ENCODE measurements at places on chromosomes 7 and 10. TPM values are rescaled to one million over a fixed set of nuclear protein-coding genes. Genes with fewer than 3 reads are reported as not detected.

- DNase-seq: no peak
Measured at GRCh38 chr10:122170802-122171201, 100.3 kb upstream of the BTBD16 start.

DNA sequence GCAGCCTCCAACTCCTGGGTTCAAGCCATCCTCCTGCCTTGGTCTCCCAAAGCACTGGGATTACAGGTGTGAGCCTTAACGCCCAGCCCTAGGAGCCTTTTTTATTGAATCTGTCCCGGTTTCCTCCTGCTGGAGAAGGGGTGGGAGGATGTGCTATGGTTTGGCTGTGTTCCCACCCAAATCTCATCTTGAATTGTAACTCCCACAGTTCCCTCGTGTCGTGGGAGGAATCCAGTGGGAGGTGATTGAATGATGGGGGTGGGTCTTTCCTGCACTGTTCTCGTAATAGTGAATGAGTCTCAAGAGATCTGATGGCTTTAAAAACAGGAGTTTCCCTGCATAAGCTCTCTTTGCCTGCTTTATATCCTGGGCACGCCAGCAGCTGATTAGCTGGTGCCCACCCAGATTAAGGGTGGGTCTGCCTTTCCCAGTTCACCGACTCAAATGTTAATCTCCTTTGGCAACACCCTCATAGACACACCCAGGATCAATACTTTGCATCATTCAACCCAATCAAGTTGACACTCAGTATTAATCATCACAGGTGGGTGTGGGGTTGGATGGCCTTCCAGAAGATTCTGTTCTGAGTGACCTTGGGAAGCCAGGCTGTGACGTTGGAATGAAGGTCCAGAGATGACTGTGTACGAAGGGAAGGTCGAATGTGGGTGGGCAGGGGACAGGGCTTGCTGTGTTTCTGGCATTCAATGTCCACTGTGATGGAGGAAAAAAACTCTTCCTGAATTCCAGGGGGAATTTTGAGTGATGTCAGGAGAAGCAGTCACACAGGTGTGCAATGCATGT lies 33.8 kb upstream of the CUX1 start:
- DNase-seq: no peak

SVIL gene
- total RNA-seq: 5.9 TPM

GRCh38 chr7:42235741-42236161 lies 1.3 kb downstream of the GLI3 start:
- no peak for DNase-seq

DNA sequence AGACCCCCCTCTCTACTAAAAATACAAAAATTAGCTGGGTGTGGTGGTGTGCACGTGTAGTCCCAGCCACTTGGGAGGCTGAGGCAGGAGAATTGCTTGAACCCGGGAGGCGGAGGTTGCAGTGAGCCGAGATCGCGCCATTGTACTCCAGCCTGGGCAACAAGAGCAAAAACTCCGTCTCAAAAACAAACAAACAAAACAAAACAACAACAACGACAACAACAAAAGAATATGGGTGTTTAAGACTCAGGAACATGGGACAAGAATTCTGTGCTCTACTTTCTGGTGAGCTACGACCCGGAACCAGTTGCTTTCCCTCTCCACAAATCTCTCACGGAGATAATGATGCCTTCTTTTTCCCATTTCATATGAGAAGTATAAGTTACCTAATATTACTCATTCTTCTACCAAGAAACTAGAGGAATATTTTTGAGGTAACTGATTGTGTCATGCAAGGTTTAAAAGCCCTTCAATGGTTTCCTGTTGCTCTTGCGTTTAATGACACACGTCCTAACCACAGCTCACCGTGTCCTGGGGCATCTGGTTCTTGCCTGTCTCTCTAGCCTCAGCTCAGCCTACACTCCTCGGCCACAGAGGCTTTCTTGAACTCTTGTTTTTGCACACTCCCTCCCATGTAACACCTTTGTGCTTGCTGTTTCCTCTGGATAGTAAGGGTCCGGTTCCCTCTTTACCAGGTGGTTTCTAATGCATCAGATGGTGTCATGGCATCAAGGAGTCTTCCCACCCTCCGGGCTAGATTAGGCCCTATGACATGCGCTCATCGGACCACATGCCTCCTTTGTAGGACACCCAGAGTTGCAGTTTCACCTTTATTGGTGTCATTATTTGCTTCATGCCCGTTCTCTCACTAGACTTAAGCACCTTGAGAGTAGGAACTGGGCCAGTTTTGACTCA lies 67.5 kb downstream of the PFKFB3 start:
- peak; percentile 84 for DNase-seq

GRCh38 chr7:76220185-76221057 lies 18.7 kb downstream of the SRRM3 start:
- no peak for DNase-seq

DNA sequence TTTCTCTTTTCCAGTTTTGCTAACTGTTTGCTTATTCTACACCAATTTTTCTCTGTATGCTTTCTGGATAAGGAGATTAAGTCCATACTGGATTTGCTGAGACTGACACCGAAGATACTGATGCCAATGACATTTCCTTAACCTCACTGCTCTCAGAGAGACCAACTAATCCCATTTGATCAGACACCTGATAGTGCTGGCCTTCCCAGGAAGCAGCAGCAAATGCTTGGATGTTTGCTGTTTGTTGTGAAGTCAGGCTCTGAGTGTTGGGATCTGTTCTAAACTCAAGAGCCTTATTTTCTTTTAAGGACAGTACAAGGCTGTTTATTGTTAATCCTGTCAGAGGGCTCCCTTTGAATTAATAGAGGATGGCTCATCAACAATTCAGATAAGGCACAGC lies 143.3 kb downstream of the ANK3 start:
- DNase-seq: no peak

Data from CD8-positive, alpha-beta memory T cell (primary cell).